ENCODE measurements at places on chromosomes 5 and 9. TPM values are rescaled to one million over a fixed set of nuclear protein-coding genes. Genes with fewer than 3 reads are reported as not detected.

- H3K27me3 ChIP-seq, result no peaks in the 10 kb centered on the region
- no peak overlapping the region for H3K27ac ChIP-seq
- H3K36me3 ChIP-seq, result no peaks in the 10 kb centered on the region
- no peak overlapping the region for H3K4me3 ChIP-seq
- no peaks in the 10 kb centered on the region for H3K4me1 ChIP-seq
Observed at GRCh38 chr5:133367071-133367786, 245.1 kb downstream of the FSTL4 start.

GRCh38 chr9:130939405-130940026, 469 bp upstream of the FIBCD1 start:
- no peak overlapping the region for H3K27ac ChIP-seq
- H3K4me1 ChIP-seq, result peaks cover 4% of the 10 kb centered on the region
- H3K4me3 ChIP-seq, result peak overlapping the region; percentile 44
- H3K27me3 ChIP-seq, result no peaks in the 10 kb centered on the region

- H3K27me3 ChIP-seq, result no peaks in the 10 kb centered on the region
- DNase-seq, result no peak
- H3K4me1 ChIP-seq, result no peaks in the 10 kb centered on the region
- H3K4me3 ChIP-seq, result no peak overlapping the region
Observed at GRCh38 chr5:80761176-80761575, 106.4 kb upstream of the DHFR start.

- no peak for DNase-seq
- no peaks in the 10 kb centered on the region for H3K36me3 ChIP-seq
- H3K4me3 ChIP-seq, result peak overlapping the region; percentile 98
- peak overlapping the region; percentile 96 for H3K27ac ChIP-seq
- peaks cover 5% of the 10 kb centered on the region for H3K4me1 ChIP-seq
- no peaks in the 10 kb centered on the region for H3K27me3 ChIP-seq
Observed at GRCh38 chr9:6758248-6758497, 400 bp downstream of the KDM4C start.

GRCh38 chr9:134557331-134557730, 84.3 kb upstream of the COL5A1 start:
- no peaks in the 10 kb centered on the region for H3K36me3 ChIP-seq
- H3K27ac ChIP-seq, result no peak overlapping the region
- H3K4me1 ChIP-seq, result no peaks in the 10 kb centered on the region
- DNase-seq, result no peak
- no peaks in the 10 kb centered on the region for H3K27me3 ChIP-seq
- H3K4me3 ChIP-seq, result no peak overlapping the region

GRCh38 chr5:157236423-157236822, 29.5 kb upstream of the CYFIP2 start:
- no peaks in the 10 kb centered on the region for H3K27me3 ChIP-seq
- no peak overlapping the region for H3K27ac ChIP-seq
- H3K36me3 ChIP-seq, result no peaks in the 10 kb centered on the region
- no peak overlapping the region for H3K4me3 ChIP-seq
- no peak for DNase-seq

Gene NRARP
- 13.4 TPM for total RNA-seq

GRCh38 chr5:113183694-113184093, 207.1 kb downstream of the DCP2 start:
- no peaks in the 10 kb centered on the region for H3K4me1 ChIP-seq
- H3K27ac ChIP-seq, result no peak overlapping the region
- no peak for DNase-seq
- H3K27me3 ChIP-seq, result no peaks in the 10 kb centered on the region

Gene ZMYND19
- total RNA-seq, result 6.1 TPM

Gene ZNF622
- 38.1 TPM for total RNA-seq

Gene GBGT1
- 1.5 TPM for total RNA-seq

- H3K4me3 ChIP-seq, result no peak overlapping the region
- DNase-seq, result no peak
- no peaks in the 10 kb centered on the region for H3K4me1 ChIP-seq
- no peaks in the 10 kb centered on the region for H3K27me3 ChIP-seq
Observed at GRCh38 chr5:158462349-158463114, 603.6 kb upstream of the CLINT1 start.

DNA sequence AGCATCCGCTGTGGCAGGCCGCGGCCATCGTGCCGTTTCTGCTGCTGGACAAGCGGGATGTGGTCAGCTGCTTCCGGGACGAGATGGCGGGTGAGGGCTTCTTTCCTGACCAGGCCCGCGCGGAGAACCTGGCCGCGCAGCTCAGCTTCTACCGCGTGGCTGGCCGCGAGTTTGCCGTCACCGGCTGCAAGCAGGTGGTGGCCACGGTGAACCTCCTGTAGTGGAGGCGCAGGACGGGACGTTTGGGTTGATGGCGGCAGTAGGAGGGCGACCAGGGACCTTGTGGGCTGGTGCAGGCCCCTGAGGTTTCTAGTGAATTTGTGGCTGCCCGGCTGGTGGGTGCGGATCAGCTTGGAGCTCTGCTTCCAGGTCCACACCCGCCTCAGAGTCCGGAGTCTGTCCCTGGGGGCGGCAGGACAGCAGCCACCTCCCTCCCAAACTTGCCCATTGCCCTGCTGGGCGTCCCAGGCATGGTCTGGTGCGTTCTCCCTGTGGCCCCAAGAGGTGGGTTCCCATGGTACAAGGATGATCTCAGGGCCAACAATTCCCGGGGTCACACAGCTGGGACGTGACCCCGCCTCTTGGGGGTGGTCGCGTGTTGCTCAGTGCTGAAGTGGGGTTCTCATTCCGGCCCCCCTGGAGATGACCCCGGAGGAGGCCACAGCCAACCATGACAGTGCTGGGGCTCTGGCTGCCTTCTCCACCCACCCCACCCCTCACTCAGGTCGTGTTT, 2.4 kb downstream of the TOR4A start:
- no peak overlapping the region for H3K4me3 ChIP-seq
- no peaks in the 10 kb centered on the region for H3K27me3 ChIP-seq
- no peaks in the 10 kb centered on the region for H3K36me3 ChIP-seq

Gene ASPN
- 16.5 TPM for total RNA-seq

- peak; percentile 66 for DNase-seq
- H3K4me3 ChIP-seq, result no peak overlapping the region
- peak overlapping the region; percentile 47 for H3K27ac ChIP-seq
- H3K27me3 ChIP-seq, result no peaks in the 10 kb centered on the region
Observed at GRCh38 chr9:133113163-133113948, 7.7 kb downstream of the RALGDS start.

Gene TAS2R1
- not detected for total RNA-seq

- no peak overlapping the region for H3K27ac ChIP-seq
- no peaks in the 10 kb centered on the region for H3K27me3 ChIP-seq
Observed at GRCh38 chr5:164614707-164615106, 1109.3 kb downstream of the MAT2B start.

Data from pancreas (tissue), 10 donors.